Motor neuron (in vitro differentiated cells): ENCODE measurements at places on chromosomes 4 and X. TPM values are rescaled to one million over a fixed set of nuclear protein-coding genes. Genes with fewer than 3 reads are reported as not detected.

DNA sequence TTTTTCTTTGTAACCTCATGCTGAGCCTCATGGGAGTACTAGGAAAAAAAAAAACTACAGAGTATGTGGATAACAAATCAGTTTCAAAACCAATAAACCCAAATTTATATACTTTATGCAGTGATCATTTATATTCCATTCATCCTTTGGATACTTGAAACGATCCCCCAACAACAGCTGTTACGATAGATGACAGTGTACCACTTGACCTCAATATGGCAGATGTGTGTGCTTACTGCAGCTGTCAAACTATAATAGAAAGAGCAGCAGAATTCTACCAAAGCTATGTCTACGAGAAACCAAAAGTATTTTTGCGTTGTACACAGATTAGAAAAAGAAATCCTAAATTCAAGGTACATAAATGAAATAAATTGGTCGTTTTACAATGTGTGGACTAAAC is 337.8 kb downstream of the PDGFC start:
- no peak for ATAC-seq

GRCh38 chrX:44101281-44101680 is 128.1 kb upstream of the NDP start:
- no peak for ATAC-seq

The PRICKLE3 gene
- 6.8 and 8.6 TPM in 2 replicates for total RNA-seq

The SMIM31 gene
- 0.15 TPM in 1 of 2 replicates, not detected in the other for total RNA-seq

The ATOH1 gene
- 0.05 and 0.25 TPM in 2 replicates for total RNA-seq

The SOWAHB gene
- total RNA-seq = 0.50 TPM in 1 of 2 replicates, not detected in the other
